ENCODE measurements at places on chromosomes 4 and X.

DNA sequence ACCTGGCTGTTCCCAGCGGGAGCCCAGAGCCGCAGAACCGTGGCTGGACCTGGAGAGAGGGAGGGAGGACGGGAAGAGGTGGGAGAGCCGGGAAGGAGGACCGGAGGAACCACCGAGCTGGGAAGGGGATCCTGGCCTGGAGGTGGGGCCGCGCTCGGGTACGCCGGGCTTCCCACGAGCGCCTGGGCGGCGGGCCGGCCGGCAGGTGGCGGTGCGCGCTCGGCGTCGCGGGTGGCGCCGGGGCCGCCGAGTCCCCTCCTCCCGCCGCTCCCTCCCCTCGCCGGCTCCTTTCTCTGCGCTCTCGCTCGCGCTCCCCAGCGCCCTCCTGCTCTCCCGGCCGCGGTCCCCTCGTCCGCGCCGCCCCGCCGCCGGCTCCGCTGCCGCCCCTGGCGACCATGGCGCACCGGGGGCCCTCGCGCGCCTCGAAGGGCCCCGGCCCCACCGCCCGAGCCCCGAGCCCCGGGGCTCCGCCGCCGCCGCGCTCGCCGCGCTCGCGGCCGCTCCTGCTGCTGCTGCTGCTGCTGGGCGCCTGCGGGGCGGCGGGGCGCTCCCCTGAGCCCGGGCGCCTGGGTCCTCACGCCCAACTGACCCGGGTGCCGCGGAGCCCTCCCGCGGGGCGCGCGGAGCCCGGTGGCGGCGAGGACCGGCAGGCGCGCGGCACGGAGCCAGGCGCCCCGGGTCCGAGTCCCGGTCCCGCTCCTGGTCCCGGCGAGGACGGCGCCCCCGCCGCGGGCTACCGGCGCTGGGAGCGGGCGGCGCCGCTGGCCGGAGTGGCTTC is at the start of gene SORCS2:
Gene SORCS2 (plus strand): TSS at position 287 of the 778 bp plus-strand sequence.
- DNase-seq, result peak; percentile 42

DNA sequence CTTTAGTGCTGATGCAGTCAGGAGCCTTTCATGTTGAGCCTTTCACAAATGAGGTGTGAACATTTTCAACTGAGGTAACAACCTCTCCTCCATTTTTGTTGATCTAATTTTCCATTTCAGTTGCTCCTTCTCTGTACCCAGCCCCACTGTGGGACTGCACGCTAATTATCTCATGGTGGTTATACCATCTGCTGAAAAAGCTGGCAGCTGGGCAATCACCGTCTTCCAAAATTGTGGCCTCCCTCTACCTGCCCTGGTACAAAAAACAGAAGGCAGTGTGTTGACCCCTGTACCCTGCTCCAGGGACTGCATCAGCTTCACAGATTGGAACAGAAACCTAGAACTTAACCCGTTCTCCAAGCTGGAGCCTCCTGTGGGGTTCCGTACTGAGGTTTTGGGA is 72.4 kb upstream of the LONRF3 start:
- no peak for DNase-seq

GRCh38 chr4:54185866-54186265 is 43.2 kb upstream of the PDGFRA start:
- no peak for DNase-seq

DNA sequence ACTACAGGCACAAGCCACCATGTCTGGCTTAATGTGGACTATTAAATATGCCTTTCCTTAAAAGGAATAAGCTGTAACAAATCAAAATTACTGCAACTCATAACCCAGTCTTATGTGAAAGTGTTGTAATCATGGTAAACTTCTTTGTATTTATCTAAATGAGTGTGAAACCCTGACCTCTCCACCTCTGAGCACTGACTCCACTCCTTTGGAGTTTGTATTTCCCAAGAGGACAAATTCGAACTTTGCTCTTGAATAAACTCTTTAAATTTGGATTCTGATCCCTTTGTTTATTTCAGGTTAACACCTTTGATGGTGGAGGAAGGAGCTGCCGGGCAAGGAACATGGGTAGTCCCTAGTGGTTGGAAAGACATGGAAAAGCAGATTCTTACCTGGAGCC is 48.3 kb upstream of the FAM9A start:
- no peak for DNase-seq

DNA sequence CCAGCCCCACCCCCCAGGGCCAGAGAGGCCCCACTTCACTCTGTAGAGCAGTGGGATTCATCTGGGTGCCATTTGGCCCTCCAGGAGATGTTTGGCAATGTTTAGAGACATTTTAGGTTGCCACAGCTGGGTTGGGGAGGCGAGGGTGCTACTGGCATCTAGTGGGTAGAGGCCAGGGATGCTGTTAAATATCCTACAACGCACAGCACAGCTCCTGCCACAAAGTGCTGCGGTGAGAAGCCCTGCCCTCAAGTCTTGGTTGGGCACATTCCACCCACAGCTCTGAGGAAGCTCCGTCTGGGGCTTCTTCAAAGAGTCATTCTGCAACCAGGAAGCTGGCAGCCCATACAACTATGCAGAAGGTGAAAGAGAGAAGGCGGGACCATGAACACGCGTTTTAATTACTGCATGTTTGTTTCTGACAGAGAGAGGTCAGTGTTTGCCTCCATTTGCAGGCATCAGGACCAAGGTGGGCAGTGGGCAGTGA is 48.1 kb upstream of the FAM9C start:
- DNase-seq, result peak; percentile 89

GRCh38 chr4:151012820-151013219 is 2.3 kb downstream of the LRBA start:
- peak; percentile 12 for DNase-seq

- DNase-seq, result no peak
These were observed 22.5 kb downstream of the ZNF721 start for GRCh38 chr4:476501-476900.

GRCh38 chr4:106816496-106816895 is 219.6 kb downstream of the DKK2 start:
- DNase-seq, result no peak

DNA sequence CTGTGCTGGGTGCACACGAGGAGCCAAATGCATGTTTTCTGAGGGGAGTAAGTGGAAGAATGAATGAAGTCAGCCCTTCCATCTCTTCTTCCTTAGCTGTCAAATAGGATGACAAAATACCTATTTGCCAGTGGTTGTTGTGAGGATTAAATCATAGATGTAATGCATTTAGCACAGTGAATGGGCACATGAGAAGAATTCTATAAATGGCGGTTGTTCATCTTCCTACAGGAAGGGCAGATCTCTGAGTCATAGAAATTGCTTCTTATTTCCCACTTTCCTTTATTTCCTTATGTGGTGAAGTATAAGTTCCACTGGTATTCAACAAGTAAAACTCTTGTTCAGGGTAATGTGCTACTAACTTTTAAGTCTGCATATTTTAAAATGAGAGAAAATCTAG is 83.1 kb downstream of the SORBS2 start:
- no peak for DNase-seq
